MM.1S (cell line): ENCODE measurements at places on chromosomes 6 and 20.

DNA sequence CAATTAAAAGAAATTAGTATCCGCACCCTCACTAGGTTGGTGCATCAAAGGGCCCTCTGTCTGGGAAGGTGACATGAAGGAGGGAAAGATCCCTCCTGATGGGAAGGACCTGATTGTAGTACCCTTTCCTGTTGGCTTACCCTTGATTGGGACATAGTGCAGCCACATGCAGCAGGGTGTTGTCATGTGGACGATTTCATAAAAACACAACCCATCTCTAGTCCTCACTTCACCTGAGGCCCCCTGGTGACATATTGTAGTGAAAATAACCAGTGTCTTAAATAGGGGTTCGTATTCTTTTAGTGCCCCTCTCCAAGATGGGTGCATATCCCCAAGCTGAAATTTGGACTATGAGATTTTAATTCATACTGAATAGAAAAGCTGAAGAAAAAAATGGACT lies 97.3 kb downstream of the SLX4IP start:
- no peaks in the 10 kb centered on the region for H3K27me3 ChIP-seq
- no peaks in the 10 kb centered on the region for H3K36me3 ChIP-seq
- H3K4me1 ChIP-seq: no peaks in the 10 kb centered on the region

DNA sequence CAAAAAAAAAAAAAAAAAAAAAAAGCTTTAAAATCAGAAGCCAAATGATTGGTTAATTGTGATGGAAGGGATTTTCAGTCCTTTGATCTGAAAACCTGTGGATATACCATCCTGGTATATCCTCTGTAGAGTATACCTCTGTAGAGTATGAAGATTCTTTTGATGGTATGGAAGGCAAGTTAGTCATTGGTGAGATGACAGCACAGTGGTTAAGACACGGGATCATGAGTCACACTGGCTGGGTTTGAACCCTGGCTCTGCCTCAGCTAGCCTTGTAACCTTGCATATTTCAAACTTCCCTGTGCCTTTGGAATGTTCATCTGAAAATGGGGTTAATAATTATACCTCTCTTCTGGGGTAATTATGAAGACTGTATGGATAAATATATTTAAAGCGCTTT lies 179.3 kb downstream of the CARMIL1 start:
- no peak for DNase-seq
- H3K4me1 ChIP-seq: no peaks in the 10 kb centered on the region
- H3K36me3 ChIP-seq: no peaks in the 10 kb centered on the region
- H3K27me3 ChIP-seq: no peaks in the 10 kb centered on the region

DNA sequence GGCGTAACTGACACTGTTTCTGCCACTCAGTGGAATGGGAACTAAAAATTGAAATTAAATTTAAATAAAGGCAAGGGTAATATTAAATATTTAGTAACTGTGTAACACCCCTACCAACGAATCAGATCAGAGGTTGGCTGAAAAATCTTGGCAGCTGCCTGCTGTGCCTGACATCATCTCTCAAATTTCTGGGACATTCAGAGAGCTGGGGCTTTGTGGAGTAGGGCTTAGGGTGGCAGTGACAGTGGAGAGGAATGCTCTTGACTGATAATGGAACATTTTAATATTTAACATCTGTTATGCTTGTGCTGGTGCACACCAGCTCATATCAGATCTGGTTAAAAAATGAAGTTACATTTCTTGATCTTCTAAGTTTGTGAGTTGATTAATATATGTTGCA lies 62.2 kb downstream of the RFPL4B start:
- H3K27ac ChIP-seq: no peak overlapping the region
- H3K4me3 ChIP-seq: no peak overlapping the region
- no peaks in the 10 kb centered on the region for H3K27me3 ChIP-seq
- no peaks in the 10 kb centered on the region for H3K4me1 ChIP-seq

DNA sequence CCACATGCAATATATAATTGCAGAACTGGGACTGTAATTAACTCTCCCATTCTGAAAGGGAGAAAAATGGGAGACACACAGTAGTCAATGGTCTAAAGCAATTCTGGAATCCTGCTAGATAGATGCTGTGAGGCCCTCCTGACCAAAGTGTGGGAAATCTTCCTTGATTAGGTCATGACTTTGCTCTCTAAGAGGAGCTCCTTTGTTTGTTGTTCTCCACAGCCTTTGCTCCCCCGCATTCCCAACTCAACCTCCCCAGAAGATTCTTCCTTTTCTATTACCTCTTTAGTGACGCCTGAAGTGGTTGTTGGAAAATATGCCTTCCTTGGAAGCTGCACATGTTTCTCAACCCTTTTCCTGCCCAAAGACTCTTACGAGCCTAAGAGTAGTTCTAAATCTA lies 28.8 kb upstream of the LIN28B start:
- no peaks in the 10 kb centered on the region for H3K36me3 ChIP-seq
- no peak overlapping the region for H3K27ac ChIP-seq
- DNase-seq: no peak
- H3K4me3 ChIP-seq: no peak overlapping the region

DNA sequence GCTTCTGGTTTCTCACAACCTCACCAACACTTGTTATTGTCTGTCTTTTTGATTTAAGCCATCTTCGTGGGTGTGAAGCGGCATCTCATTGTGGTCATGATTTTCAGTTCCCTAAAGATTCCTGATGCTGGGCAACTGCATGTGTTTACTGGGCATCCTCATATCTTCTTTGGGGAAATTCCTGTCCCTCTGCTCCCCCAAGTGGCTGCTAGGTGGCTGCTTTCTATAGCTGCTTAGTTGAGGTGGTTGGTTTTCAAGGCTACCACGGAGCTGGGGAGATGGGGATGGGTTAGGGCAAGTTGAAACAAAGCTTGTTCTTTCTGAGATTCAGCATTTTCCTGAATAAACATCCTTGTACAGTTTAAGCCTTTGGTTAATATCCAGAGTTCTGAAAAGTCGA lies 403.9 kb upstream of the SULF2 start:
- H3K4me3 ChIP-seq: no peak overlapping the region
- H3K27me3 ChIP-seq: no peaks in the 10 kb centered on the region
- peak; percentile 16 for DNase-seq
- H3K27ac ChIP-seq: no peak overlapping the region
- H3K4me1 ChIP-seq: no peaks in the 10 kb centered on the region

GRCh38 chr6:106974999-106975737 lies 639 bp upstream of the CD24 start:
- peak; percentile 11 for DNase-seq
- peak overlapping the region; percentile 59; the same call in 1 of the 2 replicates for H3K4me3 ChIP-seq
- no peaks in the 10 kb centered on the region for H3K4me1 ChIP-seq
- no peak overlapping the region for H3K27ac ChIP-seq
- H3K36me3 ChIP-seq: no peaks in the 10 kb centered on the region

DNA sequence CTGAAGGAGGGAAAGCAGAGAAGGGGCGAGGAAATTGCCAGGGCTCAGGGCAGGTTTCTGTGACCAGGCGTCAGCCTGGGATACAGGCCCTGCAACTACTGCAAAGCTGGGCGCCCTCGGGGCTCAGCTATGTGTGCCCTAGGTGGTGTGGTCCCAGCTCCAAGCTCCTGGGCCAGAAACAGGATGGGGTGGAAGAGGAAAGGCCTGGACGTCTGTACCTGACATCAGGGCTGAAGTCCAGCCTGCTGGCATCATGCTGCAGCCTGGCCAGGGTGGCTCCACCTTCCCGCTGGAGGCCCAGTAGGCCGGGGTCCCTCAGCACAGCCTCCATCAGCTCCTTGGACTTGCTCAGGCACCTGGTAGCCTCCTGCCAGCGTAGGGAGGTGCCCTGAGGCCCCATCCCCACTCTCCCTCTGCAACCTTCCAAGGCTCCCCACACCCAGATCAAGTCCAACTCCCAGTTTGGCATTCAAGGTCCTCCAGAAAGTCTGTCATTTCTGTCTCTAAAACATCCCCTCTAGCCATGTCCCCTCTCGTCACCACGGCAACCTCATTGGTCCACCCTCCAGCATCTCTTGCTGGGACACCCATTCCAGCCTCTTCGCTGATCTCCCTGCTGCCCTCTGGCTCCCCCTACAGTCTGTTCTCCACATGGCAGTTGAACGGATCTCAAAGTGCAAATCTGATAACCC lies 38.2 kb downstream of the KIAA1755 start:
- H3K4me3 ChIP-seq: no peak overlapping the region
- peak; percentile 54 for DNase-seq
- H3K4me1 ChIP-seq: peaks cover 22% of the 10 kb centered on the region
- no peak overlapping the region for H3K27ac ChIP-seq
- no peaks in the 10 kb centered on the region for H3K27me3 ChIP-seq
- H3K36me3 ChIP-seq: no peaks in the 10 kb centered on the region

- DNase-seq: no peak
- no peaks in the 10 kb centered on the region for H3K36me3 ChIP-seq
- no peaks in the 10 kb centered on the region for H3K4me1 ChIP-seq
- no peak overlapping the region for H3K27ac ChIP-seq
- H3K4me3 ChIP-seq: no peak overlapping the region
- H3K27me3 ChIP-seq: no peaks in the 10 kb centered on the region
Measured at GRCh38 chr6:39801456-39802251, 9.5 kb downstream of the DAAM2 start.

GRCh38 chr20:20010639-20011500 lies 6.3 kb upstream of the NAA20 start:
- no peak for DNase-seq
- H3K27ac ChIP-seq: no peak overlapping the region
- no peaks in the 10 kb centered on the region for H3K4me1 ChIP-seq
- no peaks in the 10 kb centered on the region for H3K27me3 ChIP-seq

GRCh38 chr20:31759836-31760518 lies 20.9 kb downstream of the TPX2 start:
- H3K27me3 ChIP-seq: no peaks in the 10 kb centered on the region
- H3K27ac ChIP-seq: no peak overlapping the region
- H3K4me3 ChIP-seq: no peak overlapping the region

DNA sequence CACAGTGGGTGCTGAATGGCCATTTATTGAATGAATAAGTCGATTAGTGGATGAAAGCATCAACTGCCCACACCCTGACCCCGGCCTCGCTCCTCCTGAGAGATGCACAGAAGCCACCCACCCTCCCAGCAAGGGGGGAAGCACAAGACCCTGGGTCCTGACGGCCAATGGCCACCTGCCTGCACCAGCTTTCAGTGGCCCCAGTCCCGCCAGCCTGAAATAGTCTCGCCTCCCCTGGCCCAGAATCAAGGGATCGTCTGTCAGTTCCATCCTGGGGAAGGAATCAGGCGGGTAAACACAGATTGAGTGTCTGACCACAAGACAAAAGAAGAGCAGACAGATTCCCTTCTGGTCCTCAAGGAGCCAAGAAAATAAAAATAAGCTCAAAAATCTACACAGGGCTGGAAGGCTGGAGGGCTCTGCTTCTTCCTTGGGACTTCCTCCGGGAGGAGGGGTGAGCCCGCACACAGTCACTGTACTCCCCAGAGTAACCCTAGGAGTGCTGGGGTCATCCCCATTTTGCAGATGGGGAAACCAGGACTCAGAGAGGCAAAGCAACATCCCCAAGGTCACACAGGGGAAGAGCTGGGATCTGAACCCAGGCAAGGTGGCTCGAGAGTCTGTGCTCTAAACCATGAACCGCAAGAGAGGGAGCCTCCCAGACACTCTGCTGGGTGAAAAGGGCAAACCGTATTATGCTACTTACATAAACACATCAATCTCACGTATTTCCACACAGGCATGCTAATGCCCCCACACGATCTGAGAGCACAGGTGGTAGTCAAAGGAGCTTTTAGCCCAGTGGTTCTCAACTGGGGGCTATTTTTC lies 7.8 kb downstream of the PREX1 start:
- H3K4me1 ChIP-seq: peaks cover 13% of the 10 kb centered on the region
- no peak overlapping the region for H3K4me3 ChIP-seq
- H3K27me3 ChIP-seq: no peaks in the 10 kb centered on the region; the same call in 1 of the 2 replicates
- H3K27ac ChIP-seq: no peak overlapping the region
- no peaks in the 10 kb centered on the region for H3K36me3 ChIP-seq
- DNase-seq: no peak

DNA sequence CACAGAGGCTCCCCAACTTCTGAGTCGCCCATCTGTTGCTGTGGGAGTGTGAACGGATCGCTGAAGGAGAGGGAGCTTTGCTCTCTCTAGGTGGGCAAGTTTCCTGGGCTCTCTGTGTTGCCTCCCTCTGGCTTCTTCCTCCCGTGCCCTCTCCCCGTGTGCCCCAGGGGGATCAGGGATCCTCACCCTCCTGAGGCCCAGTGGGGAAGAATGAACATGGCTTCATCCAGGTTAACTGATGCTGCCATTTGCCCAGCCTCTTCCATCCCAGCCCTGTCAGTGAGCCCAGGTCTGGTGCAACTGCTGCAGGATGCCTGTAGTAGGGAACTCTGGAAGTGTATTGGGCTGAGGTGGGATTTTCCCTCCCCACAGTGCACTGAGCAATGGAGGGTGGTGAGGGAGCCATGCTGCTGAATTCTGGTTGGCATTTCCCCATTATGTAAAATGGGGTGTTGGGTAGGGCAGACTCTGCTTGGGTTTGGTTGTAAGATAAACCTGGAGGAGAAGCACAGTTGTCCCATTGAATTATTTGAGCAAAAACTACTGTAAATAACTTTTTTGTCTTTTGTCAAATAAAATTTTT lies 12.1 kb upstream of the RAB5IF start:
- H3K4me1 ChIP-seq: peaks cover 6% of the 10 kb centered on the region
- H3K36me3 ChIP-seq: no peaks in the 10 kb centered on the region; the same call in 1 of the 2 replicates
- DNase-seq: no peak
- H3K4me3 ChIP-seq: no peak overlapping the region
- no peak overlapping the region for H3K27ac ChIP-seq

DNA sequence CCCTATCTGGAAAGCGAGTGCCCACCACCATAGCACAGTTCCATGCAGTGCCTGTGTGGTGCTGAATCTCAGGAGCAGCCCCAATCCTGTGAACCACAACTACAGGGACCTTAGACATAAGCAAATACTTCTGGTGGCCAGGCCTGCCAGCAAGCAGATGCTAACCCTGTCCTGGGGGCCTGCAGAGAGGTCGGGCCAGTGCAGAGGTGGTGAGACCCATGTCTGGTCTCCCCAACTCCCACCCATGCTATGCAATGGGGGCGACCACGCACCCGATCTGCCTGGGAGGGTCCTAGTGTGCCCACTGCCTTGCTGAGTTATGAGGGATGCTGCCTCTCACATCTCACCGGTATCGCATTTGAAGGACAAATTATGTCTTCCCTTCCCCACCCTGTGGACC lies 151.6 kb upstream of the ZNF337 start:
- H3K4me3 ChIP-seq: no peak overlapping the region
- no peaks in the 10 kb centered on the region for H3K36me3 ChIP-seq
- H3K4me1 ChIP-seq: no peaks in the 10 kb centered on the region

DNA sequence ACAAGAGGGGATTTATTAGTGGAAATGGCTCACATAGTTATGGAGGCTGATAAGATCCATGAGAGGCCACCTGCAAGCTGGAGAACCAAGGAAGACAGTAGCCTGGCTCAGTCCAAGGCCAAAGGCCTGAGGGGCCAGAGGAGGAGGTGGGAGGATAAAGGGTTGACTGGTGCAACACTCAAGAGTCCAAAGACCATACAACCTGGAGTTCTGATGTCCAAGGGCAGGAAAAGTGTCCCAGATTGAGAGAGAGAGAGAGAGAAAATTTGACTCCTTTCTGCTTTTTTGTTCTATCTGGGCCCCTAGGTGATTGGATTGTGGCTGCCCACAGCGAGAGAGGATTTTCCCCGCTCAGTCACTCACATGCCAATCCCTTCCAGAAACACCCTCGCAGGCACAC lies 8.0 kb downstream of the HLA-F start:
- H3K36me3 ChIP-seq: no peaks in the 10 kb centered on the region
- H3K4me1 ChIP-seq: no peaks in the 10 kb centered on the region
- H3K27ac ChIP-seq: no peak overlapping the region
- DNase-seq: no peak

GRCh38 chr6:144013486-144013909 lies 5.4 kb upstream of the PLAGL1 start:
- H3K4me1 ChIP-seq: no peaks in the 10 kb centered on the region
- no peak overlapping the region for H3K27ac ChIP-seq
- DNase-seq: peak; percentile 44
- H3K27me3 ChIP-seq: no peaks in the 10 kb centered on the region
- H3K4me3 ChIP-seq: no peak overlapping the region
